Kidney tubule cell (primary cell): ENCODE measurements at places on chromosomes 4 and X.
A peak's percentile ranks its signal among the peaks of the same experiment; 100 is the strongest.

- no peak for DNase-seq
Observed at GRCh38 chrX:31604629-31605221, 532.9 kb upstream of the FTHL17 start.

- no peak for DNase-seq
Observed at GRCh38 chrX:53047228-53047627, 1.4 kb upstream of the GPR173 start.

- DNase-seq = peak; percentile 79
Observed at GRCh38 chr4:128322311-128322710, 34.7 kb upstream of the PGRMC2 start.

DNA sequence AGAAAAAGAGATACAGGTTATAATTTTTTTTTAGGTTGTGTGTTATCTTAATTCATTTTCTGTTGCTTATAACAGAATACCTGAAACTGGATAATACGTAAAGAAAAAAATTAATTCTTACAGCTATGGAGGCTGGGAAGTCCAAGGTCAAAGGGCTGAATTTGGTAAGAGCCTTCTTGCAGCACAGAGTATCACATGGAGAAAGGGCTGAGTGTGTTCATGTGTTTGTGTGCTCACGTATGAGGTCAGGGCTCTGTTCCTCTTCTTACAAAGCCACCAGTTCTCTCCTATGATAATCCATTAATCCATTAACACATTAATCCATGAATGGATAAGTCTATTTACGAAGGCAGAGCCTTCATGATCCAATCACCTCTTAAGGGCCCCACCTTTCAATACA, 8.6 kb upstream of the RAB28 start:
- DNase-seq = no peak

DNA sequence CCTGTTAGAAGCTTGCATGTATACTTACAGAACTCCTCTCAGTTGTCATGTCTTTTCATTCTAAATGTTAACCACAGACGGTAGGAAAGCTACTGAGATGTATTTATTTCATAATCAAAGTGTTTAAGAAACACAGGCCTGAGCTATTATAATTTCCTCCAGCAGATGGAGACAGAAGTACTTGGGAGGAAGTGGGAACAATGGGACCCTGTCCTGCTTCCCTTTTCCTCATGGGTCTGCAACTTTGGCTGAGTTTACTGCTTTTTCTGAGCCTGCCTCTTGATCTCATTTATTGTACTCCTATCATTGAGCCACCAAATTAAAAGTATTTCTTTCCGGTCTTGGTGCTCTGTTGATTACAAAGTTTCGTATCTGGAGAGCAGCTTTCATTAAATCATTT, 67.7 kb upstream of the SPANXN2 start:
- DNase-seq = peak; percentile 49
